ENCODE measurements at places on chromosomes 7 and 10. TPM values are rescaled to one million over a fixed set of nuclear protein-coding genes. Genes with fewer than 3 reads are reported as not detected.

GRCh38 chr7:142308326-142308725, 50.5 kb upstream of the PRSS58 start:
- DNase-seq = no peak

DNA sequence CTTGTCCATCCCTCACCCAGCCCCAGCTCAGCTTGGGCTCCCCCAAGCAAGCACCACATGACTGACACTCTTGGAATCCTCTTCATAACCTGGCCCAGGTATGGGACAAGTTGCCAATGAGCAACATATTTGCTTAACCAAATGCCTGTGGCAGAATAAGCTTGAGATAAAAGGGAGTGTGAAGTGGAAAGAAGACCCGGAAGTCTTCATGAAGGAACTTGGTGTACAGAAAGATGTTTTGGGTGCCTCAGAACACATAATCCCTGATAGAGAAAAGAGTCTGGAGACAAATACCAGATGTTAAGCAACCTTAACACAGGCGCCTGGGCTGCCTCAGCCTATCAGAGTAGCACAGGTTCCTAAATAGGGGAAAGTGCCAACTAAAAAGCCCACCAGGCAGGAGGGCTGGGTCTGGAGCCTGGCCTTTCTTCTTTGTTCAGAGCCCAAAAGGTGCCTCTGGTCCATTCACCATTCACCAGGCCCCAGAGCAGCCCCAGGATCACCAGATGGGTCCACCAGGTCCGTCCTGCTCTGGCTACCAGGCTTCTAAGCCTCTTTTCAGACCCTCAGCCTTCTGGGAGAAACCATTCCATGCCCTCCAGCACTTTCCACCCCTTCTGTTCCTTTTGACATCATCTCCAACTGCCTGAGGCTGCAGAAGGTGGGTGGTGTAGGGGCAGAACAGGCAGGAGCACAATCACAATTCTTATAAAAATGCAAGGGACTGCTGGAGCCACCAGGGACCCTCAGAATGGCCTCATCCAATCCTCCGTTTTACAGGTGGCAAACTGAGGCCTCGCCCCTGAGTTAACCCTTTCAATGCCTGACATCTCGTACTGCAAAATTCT, 22.6 kb downstream of the KCNMA1 start:
- DNase-seq = no peak

GRCh38 chr10:12321641-12322040, 27.7 kb upstream of the CAMK1D start:
- no peak for DNase-seq

GRCh38 chr7:6237011-6237410, 35.4 kb downstream of the CYTH3 start:
- no peak for DNase-seq

DNA sequence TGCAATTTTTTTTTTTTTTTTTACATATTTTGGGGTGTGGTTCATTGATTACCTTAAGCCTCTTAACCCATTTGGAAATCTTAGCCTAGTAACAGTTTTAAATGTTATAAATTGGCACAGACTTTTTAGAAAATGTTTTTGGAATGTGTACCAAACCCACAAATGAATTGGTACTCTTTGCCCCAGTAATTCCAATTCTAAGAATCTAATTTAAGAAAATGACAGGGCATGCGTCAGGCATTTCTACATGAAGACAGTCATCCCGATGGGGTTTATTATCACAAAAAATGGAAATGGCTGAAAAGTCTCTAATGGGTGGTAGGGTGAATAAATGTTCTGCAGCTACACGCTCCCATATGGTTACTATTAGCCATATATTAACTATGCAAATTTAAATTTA, 54.9 kb downstream of the ITIH5 start:
- no peak for DNase-seq

The MSS51 gene
- total RNA-seq = 0.24 TPM

Measured in RPMI7951 (cell line).